ENCODE measurements at places on chromosomes 5 and 9. TPM values are rescaled to one million over a fixed set of nuclear protein-coding genes. Genes with fewer than 3 reads are reported as not detected.
A peak's percentile ranks its signal among the peaks of the same experiment; 100 is the strongest.

- H3K36me3 ChIP-seq = no peaks in the 10 kb centered on the region
- H3K4me1 ChIP-seq = no peaks in the 10 kb centered on the region
- peak; percentile 70 for DNase-seq
These were observed at the start of gene FER for GRCh38 chr5:108747774-108748400. Gene FER (plus strand): TSS chr5:108747897. CDS start chr5:108798183, 50,286 bp downstream.

The BTNL8 gene
- total RNA-seq = not detected

- no peaks in the 10 kb centered on the region for H3K4me1 ChIP-seq
- no peak overlapping the region for H3K4me3 ChIP-seq
- H3K27ac ChIP-seq = no peak overlapping the region
- H3K36me3 ChIP-seq = no peaks in the 10 kb centered on the region
These were observed 232.4 kb upstream of the GAS1 start for GRCh38 chr9:87179553-87180340.

The NAA35 gene
- 29.0 TPM for total RNA-seq

DNA sequence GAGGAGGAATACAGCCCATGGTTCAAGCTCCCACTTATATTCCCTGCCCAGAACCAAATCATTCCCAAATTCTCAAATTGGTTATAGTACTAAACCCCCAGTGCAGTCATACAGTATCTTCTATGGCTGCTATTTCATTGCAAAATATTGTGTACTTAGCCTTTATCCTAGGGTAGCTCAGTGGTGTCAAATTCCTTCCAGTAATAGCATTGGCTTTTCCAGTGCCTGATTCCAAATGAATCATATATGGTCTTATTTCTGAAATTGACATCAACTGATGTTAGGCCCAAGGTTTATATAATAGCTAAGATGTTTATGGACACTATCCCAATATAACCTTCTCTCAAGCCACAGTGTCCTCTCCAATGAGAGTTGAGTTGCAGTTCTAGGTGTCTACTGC lies 256.7 kb downstream of the NDUFS4 start:
- no peak for DNase-seq
- H3K36me3 ChIP-seq = no peaks in the 10 kb centered on the region

The SKIC3 gene
- 54.0 TPM for total RNA-seq

DNA sequence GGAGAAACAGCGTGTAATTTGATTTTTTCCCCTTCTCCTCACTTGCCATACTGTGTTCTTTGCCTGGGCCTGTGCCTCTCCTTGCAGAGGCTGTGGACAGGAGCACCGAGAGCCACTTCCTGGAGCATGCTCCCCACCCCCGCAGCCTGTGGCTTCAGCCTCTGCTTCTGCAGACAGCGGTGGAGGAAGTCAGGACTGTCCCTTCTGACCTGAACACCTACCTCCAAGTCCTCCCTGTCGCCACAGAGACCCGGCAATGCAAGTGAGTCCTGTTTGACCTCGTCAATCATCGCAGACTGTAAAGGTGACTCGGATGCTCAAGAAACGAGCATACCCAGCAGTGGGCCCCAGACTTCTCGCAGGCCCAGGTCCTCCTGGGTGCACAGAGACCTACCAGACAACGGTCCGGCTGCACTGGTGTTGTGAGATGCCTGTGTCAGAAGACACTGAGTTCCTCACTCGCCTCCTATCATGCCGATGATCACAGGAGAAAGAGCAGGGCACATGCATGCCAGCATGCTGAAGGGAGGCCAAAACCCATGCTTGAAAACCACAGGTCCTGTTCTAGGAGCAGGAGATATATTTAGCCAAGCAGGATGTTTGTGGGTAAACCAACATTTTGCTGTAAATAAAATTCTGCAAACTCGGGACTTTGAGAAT lies 198.8 kb downstream of the AUH start:
- peak; percentile 33 for DNase-seq
- H3K27me3 ChIP-seq = no peaks in the 10 kb centered on the region
- H3K4me3 ChIP-seq = no peak overlapping the region

The PRR16 gene
- 4.9 TPM for total RNA-seq

The ARL10 gene
- 1.2 TPM for total RNA-seq

GRCh38 chr9:30964332-30964731 lies 1420.1 kb upstream of the ACO1 start:
- H3K36me3 ChIP-seq = no peaks in the 10 kb centered on the region
- DNase-seq = no peak
- no peak overlapping the region for H3K4me3 ChIP-seq
- H3K4me1 ChIP-seq = no peaks in the 10 kb centered on the region
- no peaks in the 10 kb centered on the region for H3K27me3 ChIP-seq

DNA sequence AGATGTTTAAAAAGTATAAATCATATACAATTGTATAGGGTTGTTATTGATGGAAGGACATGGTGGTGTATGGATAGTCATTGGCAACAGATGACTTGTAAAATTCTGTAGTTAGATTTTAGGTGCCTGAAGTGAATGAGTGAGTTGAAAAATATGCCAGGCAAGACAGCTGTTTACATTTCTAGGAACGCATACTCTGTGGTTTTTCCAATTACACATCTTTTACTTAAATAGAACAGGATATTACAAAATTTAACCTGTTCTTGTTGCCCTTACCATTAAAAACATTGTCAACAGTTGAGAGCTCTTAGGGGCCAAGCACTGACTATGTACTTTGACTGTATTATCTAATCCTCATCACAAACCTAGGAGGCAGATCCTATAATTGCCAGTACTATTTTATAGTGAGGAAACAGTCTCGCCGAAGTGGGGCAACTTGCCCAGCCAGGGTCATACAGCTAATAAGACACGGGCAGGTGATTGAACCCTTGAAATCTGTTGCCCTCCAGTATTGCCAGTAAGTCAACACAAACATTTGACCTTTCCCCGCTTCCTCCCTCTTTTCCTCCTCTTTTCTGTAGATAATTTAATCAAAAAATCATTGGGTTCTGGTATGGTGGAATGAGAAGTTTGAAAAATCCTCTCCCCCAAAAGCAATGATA lies 88.6 kb downstream of the MACROH2A1 start:
- no peaks in the 10 kb centered on the region for H3K27me3 ChIP-seq
- no peak for DNase-seq
- no peak overlapping the region for H3K4me3 ChIP-seq
- peaks cover 7% of the 10 kb centered on the region for H3K4me1 ChIP-seq
- H3K36me3 ChIP-seq = no peaks in the 10 kb centered on the region

The HSD17B3 gene
- total RNA-seq = not detected

- H3K27me3 ChIP-seq = no peaks in the 10 kb centered on the region
- no peaks in the 10 kb centered on the region for H3K36me3 ChIP-seq
- DNase-seq = no peak
- no peak overlapping the region for H3K4me3 ChIP-seq
- no peaks in the 10 kb centered on the region for H3K4me1 ChIP-seq
- H3K27ac ChIP-seq = no peak overlapping the region
These were observed 19.3 kb downstream of the SLC1A1 start for GRCh38 chr9:4509590-4509984.

DNA sequence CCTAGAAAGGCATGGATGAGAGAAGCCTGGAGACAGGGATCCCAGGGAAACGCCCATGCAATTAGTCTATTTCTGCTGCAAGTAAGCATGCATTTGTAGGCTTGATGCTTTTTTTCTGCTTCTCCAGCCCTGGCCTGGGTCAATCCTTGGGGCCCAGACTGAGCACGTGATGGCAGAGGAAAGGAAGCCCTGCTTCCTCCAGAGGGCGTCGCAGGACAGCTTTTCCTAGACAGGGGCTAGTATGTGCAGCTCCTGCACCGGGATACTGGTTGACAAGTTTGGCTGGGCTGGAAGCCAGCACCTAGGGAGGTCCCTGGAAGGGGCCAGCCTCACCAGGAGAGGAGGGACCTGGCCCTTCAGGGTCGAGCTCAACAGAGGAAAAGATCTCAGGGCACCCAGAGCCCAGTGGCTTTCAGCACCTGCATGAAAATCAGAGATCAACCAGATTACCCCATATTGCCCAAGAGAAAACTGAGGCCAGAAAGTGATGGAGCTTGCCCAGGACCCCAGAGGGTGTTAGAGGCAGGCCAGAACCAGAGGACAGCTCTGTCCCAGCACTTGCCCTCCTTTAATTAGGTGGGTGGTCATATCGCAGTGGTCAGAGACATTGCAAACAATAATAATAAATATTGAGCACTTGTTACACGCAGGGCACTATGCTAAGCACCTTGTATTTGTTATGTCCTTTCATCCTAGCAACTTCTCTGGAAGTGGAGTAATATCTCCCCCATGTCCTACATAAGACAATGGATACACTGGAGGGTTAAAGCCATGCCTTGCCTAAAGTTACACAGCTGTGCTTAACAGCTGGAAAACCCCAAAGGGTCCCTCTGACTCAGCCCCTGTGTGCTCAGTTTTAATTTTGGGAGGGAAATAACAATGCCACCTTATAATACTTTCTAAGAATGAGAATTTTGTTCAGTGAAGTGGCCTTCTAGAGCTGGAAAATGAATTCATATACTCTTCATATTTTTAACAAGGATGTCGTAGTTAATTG lies 67.1 kb downstream of the KLF4 start:
- no peak overlapping the region for H3K27ac ChIP-seq
- peaks cover 3% of the 10 kb centered on the region for H3K27me3 ChIP-seq
- peak; percentile 68 for DNase-seq
- H3K36me3 ChIP-seq = no peaks in the 10 kb centered on the region

The CCNO gene
- 3.2 TPM for total RNA-seq

GRCh38 chr9:113461285-113461684 lies 2.2 kb upstream of the RGS3 start:
- H3K27me3 ChIP-seq = peaks cover 24% of the 10 kb centered on the region
- H3K4me1 ChIP-seq = peaks cover 8% of the 10 kb centered on the region
- no peaks in the 10 kb centered on the region for H3K36me3 ChIP-seq
- no peak for DNase-seq
- H3K27ac ChIP-seq = no peak overlapping the region

DNA sequence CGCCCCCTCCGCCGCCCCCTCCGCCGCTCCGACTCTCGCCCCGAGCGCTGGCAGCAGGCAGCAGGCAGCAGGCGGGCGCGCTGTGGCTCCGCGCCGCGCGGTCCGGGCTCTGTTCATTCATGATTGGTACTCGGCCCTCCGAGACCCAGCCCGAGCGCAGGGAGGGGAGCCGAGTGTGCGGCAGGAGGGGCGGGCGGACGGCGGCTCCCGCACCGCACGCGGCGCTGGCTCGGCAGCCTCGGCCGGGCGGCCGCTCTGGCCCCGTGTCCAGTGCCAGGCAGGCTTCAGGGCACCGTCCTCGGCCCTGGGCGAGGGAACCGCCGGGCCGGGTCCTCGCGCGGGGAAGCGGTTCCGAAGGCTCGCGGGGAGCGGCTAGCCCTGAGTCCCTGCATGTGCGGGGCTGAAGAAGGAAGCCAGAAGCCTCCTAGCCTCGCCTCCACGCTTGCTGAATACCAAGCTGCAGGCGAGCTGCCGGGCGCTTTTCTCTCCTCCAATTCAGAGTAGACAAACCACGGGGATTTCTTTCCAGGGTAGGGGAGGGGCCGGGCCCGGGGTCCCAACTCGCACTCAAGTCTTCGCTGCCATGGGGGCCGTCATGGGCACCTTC lies at the start of gene KCNIP1:
KCNIP1 (plus strand) TSS at position 31 of the 607 bp plus-strand sequence.
- peaks cover 12% of the 10 kb centered on the region for H3K27me3 ChIP-seq
- H3K4me3 ChIP-seq = no peak within 1 kb of the TSS
- no peaks in the 10 kb centered on the region for H3K36me3 ChIP-seq
- H3K27ac ChIP-seq = no peak within 1 kb of the TSS
- H3K4me1 ChIP-seq = peaks cover 5% of the 10 kb centered on the region

The NIPAL4 gene
- total RNA-seq = not detected

- H3K4me3 ChIP-seq = no peak overlapping the region
- H3K27ac ChIP-seq = no peak overlapping the region
These were observed 277.4 kb downstream of the TLE1 start for GRCh38 chr9:81411961-81412360.

GRCh38 chr5:92907938-92908606 lies 672.9 kb downstream of the NR2F1-AS1 start:
- H3K4me1 ChIP-seq = no peaks in the 10 kb centered on the region
- no peak overlapping the region for H3K27ac ChIP-seq
- no peaks in the 10 kb centered on the region for H3K27me3 ChIP-seq
- DNase-seq = no peak
- no peak overlapping the region for H3K4me3 ChIP-seq
